ENCODE measurements at places on chromosomes 4 and X.

DNA sequence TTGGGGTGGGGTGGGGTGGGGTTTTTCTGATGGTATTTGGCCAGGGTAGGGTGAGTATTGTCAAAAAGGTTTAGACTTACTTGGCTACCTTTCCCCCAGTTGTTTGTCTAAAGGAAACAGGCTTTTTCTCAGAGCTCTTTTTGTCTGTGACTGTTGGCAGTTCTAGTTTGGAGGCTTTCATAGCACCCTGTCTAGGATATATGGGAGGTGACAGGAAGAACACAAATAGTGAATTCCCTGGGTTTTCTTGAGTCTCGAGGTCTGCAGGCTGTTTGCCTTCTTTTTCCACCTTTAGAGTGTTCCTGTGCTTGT, 13.5 kb downstream of the RPS6KA3 start:
- no peak for DNase-seq

GRCh38 chr4:3239303-3239702, 9.7 kb upstream of the MSANTD1 start:
- no peak for DNase-seq

DNA sequence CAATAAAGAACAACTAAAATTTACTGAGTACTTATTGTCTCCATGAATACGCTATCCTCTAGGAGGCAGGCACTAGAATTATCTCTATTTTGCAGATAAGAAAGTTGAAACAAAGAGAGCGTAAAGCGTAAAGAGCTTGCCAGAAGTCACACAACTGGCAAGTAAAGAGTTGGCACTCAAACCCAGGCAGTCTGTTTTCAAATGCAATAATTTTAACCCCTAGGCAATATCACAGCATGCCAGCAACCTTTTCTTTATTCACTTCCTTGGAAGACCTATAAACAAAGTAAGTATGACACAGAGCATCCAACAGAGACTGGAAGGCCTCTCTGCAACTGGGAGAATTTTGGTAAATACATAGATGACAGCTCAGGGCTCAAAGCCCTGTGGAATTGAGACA, 23.2 kb upstream of the AMELX start:
- no peak for DNase-seq

DNA sequence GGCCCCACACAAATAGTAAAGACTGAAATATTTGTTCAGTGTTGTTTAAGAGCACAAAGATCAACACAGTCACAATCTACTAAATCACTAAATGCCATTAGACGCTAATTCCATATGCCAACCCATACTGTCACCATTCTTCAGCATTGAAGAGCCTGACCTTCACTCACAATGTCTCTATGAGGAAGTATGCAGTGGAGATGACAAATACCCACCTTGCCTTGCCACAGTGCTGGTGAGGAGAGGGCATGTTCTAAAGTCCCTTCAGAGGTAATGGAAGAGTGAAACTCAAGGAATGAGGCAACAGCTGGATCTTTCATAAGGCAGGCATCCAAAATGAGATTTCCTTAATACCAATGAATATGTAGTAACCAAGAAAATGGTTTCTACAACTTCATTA, 50.4 kb downstream of the FRMD7 start:
- DNase-seq, result no peak

DNA sequence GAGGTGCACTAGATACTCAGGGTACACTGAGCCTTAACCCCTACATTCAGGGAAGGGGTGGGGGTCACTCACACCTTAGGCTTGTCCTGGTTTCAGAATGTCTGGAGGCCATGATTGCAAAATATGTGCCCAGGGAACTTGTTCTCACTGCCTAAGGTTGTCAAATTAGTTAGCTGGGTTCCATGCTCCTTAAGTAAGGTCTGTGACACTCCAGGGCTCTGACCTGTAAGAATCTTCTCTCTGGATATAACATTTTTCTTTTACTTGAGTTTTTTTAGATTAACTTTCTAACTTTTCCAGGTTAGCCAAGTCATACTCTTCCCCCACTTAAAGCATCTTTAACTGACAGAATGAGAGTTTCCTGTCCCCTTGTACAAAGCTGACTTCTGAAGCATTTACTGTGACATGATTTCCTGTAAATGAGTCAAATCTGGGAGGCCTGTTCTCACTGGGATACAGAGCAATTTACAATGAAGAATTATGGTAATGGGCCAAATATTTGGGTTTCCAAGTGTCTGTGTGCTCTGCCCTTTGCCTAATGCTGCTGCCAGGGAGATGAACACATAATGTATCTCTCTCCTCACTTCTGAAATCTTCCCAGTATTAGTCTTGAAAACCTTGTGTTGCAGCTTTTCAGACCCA, 101.7 kb downstream of the GATB start:
- DNase-seq, result no peak

DNA sequence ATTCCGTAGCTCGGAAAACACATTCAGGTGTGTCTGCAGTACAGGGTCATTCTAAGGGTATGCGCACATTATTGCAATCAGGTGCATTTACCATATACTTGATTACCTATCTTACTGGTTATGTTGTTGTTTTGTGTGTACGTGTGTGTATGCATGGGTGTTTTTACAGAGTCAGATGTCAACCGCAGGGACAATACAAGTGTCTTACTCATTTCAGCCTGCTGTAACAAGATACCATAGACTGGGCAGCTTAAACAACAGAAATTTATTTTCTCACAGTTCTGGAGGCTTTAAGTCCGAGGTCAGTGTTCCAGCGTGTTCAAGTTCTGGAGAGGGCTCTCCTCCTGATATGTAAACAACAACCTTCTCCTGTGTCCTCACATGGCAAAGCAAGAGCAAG, 316.7 kb downstream of the DMD start:
- DNase-seq, result no peak

DNA sequence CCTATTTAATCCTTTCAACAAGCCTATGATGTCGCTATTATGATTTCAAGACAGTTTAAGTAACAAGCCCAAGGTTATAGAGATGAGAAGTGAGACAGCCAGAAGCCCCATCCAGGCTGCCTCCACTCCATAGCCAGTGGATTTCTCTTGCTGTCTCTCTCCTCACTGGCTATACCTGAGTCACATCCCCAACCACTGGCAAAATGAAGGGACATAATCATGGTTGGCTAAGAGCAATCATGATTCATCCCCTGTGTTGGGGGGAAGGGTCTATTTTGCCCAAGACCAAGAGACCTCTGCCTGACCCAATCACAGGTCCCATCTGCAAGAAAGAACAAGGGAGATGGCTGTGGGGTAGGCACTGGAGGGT, 334.9 kb upstream of the GATB start:
- DNase-seq, result no peak

DNA sequence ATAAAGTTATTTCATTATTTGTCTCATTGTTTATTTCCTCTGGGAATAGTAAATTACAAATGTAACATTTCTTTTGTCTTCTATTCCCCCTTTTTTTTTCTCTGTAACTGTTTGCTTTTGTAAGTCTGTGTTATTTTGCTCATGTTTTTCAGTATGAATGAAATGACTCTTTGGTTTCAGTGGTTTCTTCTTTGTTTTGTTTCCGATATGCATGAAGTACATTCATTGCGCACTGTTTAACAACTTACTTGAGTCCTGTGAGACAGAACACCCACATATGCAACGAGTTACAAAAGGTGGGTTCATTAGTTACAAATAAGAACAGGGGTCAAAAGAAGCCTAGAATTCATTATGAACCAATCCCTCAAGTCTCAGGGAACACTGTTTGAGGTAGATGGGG, 175.0 kb upstream of the UGT8 start:
- DNase-seq, result no peak

GRCh38 chr4:1219566-1219950, 29.4 kb downstream of the CTBP1 start:
- no peak for DNase-seq

- no peak for DNase-seq
Observed at GRCh38 chr4:34193451-34194154, 2050.7 kb downstream of the ARAP2 start.

DNA sequence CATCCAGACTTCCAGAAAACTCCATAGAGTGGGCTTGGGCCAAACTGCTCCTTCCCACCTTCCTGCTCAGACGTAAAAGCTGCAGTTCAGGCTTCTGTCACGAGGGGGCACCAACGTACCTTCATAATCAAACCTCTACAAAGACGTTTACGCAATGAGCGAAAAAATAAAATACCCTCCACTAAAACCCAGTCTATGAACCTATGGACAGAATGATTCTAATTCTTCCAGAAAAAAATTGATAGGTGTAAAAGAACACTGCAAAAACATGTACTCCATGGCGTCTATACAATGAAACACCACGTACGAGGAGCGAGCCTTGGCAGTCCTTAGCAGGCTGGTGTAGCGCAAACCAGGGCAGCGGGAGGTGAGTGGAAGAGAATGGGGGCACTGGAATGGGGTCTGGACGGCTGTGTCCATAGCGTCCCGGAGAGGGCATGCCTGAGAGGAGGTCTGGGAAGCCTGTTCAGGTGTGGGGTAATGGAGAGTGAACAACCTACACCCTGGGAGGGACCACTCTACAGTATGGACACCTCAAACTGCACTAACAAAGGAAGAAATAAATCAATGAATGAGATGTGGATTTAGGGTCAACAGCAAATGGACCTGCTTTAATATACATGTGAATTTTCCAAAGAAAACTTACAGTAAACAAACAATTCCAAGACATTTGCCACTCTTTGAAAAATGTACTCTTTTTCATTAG, 14.4 kb upstream of the RAB40A start:
- peak; percentile 96 for DNase-seq

- DNase-seq, result no peak
Observed at GRCh38 chr4:140884431-140885058, 128.4 kb upstream of the TBC1D9 start.

DNA sequence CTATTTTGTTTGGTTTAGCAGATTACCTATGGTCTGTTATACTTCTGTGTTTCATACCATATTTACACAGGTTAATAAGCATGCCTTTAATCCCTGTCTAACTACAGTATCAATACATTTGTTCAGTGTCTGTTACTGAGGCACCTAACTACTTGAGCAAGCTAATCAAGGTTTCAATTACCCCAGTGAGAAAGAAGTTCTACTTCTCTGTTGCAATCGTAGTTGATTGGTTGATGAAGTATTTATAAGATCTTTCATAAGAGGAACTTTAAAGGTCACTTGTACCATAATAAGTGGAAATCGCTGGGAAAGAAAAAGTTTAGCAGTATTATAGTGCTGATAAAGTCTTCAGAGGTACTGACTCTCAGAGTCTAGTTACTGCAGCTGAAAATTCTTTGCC, 490.6 kb downstream of the RPA4 start:
- no peak for DNase-seq

DNA sequence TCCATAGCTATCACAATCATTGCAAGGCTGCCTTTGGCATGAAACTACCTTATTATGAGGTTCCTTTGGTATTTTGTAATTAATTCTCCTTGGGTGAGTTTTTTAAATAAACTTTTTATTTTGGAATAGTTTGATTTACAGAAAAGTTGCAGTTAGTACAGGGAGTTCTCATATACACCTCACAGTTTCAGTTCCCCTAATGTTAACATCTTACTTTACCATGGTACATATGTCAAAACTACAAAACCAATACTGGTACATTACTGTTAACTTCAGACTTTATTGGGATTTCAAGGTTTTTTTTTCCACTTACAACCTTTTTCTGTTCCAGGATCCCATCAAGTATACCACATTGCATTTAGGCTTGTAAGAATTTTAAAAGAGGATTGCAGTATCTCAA, 52.0 kb upstream of the RGN start:
- DNase-seq, result no peak

DNA sequence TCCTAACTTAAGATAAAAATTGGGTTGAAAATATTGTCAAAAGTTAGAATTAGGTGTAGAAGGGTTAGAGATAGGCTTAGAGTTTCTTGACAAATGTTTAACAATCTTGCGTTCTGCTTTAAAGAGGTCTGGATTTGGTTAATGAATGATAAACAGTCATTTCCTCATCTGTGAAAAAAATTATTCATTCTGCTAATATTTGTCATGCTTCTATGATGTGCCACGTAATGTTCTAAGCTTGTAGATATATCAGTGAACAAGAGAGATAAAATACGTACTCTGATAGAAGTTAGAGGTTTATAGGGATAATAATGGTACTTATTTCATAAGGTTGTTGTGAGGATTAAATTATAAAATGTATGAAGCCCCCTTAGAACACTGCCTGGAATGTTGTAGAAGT, 443.0 kb upstream of the GALNT7 start:
- DNase-seq, result no peak

GRCh38 chr4:48193096-48193836, 59.2 kb upstream of the TXK start:
- DNase-seq, result no peak

DNA sequence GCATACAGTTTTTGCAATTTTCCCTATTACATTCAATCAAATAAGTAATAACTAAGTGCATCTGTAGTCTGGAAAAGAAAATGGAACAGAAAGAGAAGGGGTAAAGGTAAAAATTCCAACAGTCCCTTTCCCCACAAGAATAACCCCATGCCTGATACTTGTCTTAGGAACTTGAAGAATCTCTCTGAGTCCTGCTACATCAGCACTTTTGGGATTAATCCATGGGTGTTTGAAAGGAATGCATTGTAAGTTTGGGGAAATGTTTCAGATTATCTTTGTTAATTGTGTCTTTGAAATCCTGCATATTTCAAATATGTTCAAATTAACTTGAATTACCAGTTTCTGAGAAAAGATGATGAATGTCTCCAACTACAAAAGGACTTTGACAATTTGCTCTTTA, 667.3 kb upstream of the PRKX start:
- DNase-seq, result no peak

DNA sequence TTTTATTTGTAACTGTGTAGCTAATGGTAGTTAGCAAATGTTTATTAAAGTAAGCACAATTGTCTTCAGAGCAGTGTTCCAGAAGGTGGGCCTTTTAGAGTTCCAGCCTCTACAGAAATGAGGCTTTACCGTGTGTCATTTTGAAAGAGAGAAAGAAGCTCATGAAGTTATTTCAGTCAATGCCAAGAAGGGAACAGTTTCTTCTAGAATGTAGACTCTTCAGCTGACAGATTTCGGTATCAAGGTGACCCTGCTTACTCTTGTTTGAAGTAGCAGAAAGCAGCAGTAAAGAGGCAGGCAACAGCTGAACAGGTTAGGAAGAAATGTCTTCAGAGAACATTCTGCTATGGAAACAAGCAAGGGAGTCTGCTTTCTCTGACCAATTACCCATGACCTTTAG, 93.6 kb downstream of the TASL start:
- no peak for DNase-seq

DNA sequence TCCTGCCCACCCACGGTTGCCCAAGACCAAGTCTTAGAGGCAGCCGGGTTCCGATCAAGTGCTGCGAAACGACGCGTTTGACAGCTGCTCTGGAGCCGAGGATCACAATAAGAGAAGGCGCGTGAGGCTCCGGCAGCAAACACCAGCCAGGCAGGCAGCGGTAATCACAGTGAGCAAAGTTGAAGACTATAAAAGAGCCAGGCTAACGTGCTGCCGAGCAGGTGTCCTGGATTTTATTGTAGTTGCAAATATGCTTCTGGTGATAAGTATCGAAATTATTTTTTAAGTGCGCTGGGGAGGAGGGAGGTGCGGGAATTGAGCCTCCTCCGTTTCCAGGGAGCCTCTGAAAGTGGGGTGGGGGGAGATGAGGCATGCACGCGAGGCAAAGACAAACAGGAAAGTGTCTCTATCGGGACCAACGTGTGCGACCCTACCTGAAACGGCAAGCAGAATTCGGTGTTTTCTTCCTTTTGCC, 590 bp downstream of the GABRA2 start:
- no peak for DNase-seq

- DNase-seq, result no peak
Observed at GRCh38 chr4:110638089-110638746, 15.3 kb upstream of the PITX2 start.

GRCh38 chrX:140360924-140361323, 143.9 kb downstream of the SOX3 start:
- DNase-seq, result no peak

GRCh38 chr4:54999003-54999402, 126.4 kb downstream of the KDR start:
- no peak for DNase-seq

GRCh38 chr4:108445716-108446115, 174.7 kb upstream of the RPL34 start:
- DNase-seq, result no peak

Data from lower leg skin (tissue), 4 donors.